Ureter (tissue), 1 donor: ENCODE measurements at places on chromosomes 5 and 9. TPM values are rescaled to one million over a fixed set of nuclear protein-coding genes. Genes with fewer than 3 reads are reported as not detected.

The ANKRD31 gene
- total RNA-seq, result 1.0 TPM

The FYB1 gene
- 17.9 TPM for total RNA-seq

The WDR31 gene
- total RNA-seq, result 5.1 TPM

The PDE6A gene
- not detected for total RNA-seq
